ENCODE measurements at places on chromosomes 3 and 15.

DNA sequence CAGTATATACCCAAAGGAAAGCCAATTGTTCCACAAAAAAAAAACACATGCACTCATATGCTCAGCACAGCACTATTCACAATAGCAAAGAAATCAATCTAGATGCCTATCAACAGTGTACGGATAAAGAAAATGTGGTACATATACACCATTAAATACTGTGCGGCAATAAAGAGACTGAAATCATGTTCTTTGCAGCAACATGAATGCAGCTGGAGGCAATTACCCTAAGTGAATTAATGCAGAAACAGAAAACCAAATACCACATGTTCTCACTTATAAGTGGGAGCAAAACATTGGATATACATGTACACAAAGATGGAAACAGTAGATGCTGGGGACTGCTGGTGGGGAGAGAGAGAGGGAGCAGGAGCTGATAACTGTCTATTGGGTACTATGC is 124.2 kb upstream of the AADACL2 start:
- DNase-seq = no peak

- no peak for DNase-seq
Observed at GRCh38 chr15:72502220-72502809, 28.2 kb downstream of the ARIH1 start.

GRCh38 chr15:96540283-96540682 is 209.8 kb downstream of the NR2F2 start:
- DNase-seq = no peak

DNA sequence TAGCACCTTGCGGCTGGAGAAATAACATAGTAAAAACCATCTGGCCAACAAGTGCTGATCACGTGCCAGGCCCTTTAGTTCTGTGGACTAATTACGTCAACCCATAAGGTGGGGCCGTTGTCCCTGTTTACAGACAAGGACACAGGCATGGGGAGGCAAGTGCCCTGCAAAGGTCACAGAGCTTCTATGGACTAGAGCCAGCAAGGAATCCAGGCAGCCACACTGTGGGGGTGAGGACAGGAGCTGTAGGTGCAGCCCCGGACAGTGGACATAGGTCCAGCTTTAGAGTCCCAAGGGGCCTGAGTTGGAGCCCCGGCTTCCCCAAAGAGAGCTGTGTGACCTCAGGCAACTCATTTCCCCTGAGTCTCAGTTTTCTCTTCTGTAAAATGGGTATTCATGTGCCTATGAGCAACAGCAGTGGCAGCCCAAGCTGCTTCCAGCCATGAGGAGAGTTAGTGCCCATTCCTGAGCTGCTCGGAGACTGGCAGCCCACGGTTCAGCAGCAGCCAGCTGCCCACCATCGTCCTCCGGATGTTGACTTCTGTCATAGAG is 13.9 kb downstream of the CHST13 start:
- no peak for DNase-seq

DNA sequence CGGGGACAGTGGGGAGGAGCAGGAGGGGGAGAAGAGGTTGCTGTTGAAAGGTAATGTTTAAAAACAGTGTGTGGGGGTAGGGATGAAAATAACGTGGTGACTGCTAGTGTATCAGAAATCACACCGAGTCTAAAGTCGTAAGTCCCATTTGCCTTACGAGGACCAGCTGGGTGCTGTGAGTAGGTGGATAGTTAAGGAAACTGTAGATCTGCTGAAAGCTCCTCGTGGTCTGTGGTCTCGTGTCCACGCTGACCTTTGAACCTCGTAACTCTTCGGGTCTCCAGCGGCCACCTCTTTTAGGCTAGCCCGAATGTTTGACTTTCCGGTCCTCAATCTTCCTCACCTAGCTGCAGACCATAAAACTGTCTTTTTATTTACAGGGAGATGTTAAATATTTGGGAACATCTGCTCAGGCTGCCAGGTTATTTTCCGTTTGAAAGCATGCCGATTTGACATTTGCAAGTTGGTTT is 29.3 kb upstream of the ST3GAL6 start:
- no peak for DNase-seq

- DNase-seq = no peak
Observed at GRCh38 chr15:79068790-79069189, 21.8 kb downstream of the RASGRF1 start.

DNA sequence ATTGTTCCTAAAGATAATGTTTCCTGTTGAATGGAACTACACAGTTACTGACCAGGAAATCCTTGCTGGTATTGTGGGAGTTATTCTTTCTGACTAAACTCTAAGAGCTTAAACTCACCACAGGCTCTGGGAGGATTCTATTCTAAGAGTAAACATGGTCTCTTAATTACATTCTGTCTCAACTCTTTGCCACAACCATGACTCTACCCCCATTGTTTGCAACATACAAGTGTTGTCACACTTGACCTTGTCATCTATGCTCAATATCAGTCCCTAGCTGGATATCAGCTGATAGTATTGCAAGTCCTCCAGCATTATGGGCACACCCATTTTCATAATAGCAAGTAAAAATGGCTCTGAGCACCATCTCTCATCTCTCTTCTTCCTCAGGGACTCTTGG is 29.6 kb upstream of the SECISBP2L start:
- no peak for DNase-seq

DNA sequence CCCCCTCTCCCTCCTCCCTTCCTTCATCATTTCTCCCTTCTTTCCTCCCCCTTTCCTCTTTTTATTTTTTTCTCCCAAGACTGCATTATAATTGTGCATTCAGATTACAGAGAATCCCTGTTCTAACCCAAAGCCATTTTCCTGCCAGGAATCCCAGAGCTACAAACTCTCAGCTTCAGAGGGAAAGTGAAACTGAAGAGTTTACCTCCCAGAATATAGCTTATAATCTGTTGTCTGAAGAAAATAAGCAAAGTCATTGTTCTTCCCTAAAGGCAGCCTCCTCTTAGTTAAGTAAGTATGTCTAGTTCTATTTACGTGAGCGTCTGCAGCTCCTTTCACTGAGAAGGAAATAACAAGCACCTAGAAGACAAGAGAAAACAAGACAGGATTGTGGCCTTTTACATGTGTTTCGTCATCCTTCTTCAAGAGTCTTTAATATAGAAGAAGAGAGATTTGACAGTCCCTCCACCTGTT is 97.2 kb downstream of the CHST2 start:
- no peak for DNase-seq

DNA sequence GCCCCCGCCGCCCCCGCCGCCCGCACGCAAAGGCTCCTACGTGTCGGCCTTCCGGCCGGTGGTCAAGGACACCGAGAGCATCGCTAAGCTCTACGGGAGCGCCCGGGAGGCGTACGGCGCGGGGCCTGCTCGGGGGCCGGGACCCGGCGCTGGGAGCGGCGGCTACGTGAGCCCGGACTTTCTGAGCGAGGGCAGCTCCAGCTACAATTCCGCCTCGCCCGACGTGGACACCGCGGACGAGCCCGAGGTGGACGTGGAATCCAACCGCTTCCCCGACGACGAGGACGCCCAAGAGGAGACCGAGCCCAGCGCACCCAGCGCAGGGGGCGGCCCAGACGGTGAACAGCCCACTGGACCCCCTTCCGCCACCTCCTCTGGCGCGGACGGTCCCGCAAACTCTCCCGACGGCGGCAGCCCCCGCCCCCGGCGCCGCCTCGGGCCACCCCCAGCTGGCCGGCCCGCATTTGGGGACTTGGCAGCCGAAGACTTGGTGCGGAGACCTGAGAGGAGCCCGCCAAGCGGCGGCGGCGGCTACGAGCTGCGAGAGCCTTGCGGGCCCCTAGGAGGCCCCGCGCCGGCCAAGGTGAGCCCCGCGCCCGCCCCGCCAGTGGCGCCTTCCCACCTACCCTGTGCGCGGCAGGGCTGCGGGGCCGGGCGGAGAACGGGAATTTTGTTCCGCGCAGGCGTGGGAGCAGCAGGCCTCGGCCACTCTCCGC is 2.4 kb downstream of the SKOR1 start:
- DNase-seq = no peak

GRCh38 chr3:29156086-29156715 is 124.7 kb upstream of the RBMS3 start:
- DNase-seq = no peak

- no peak for DNase-seq
Observed at GRCh38 chr3:122366379-122366749, 16.7 kb downstream of the MIX23 start.

DNA sequence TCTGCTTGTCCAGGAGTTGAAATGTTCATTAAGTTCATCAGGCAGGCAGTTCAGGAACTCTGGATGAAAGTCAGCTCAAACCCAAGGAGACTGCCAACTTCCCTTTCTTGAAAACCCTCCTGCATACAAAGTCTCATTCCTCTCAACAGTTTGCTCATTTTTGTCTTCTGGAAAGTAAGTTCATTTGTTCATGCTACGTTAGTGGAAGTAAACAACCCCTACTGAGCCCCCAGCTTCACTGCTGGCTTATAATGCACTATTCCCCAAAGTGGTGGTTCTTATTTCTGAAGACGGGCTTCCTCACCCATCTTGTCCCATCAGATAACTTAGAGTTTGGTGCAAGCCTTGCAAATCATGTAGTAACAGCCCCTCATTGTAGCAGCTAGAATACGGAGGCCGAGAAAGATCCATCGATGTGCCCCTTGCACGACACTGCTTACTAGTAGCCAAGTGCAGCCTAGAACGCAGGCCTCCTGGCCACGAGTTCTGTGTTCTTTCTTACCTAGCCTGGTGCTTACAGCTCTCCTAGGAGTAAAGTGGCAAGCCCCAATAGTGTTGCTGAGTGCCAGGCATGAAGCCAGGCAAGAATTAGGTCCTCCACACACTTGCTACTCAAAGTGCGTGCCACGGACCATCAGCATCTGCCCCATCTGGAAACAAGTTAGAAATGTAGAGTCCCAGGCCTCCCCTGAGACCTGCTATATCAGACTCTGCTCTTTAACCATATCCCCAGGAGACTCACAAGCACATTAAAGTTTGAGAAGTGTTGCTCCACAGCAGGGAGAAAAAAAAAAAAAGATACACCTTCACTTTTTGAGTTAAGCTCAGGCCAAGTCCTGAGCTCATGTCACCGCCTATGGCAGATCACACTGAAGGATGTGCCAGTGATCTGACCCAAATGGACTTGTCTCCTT is 82.5 kb downstream of the RFTN1 start:
- DNase-seq = no peak

- no peak for DNase-seq
Observed at GRCh38 chr15:68815598-68815997, 5.1 kb downstream of the ANP32A start.

GRCh38 chr15:40582726-40583246 is 11.3 kb upstream of the KNL1 start:
- DNase-seq = no peak

- no peak for DNase-seq
Observed at GRCh38 chr3:22012471-22012870, 261.5 kb upstream of the ZNF385D start.

All from hippocampal formation (tissue), 2 donors.